ENCODE measurements at places on chromosomes 5 and 9.

DNA sequence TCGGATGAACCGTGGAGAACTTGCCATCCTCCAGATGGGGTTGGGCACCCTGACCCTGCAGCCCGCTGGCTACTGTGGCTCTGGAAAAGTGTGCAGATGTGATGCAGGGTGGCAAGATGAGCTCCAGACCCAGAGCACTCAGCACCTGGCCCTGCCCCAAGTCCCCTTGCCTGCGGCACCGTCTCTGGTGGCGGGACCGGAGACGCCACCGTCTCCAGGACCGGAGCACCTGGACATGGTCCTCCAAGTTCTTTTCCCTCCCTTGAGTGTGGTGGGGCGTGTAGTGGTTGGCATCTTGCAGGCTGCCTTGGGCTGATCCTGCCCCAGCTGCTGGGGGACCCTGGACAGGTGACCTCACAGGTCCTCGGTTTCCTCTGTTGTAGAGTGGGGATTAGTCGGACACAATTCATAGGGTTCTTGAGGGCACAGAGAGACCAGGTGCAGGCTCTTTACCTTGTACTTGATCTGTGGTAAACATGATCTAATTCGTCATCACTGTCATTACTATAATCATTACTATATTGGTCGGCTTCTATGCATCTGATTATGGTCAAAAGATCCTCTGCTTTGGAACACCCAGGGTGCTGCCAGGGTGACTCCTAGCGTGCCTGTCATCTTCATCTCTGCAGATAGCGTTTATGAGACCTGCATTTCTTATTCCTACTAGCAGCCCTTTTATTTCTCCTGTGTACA lies 83.5 kb downstream of the COL5A1 start:
- DNase-seq, result no peak

- no peak for DNase-seq
Observed at GRCh38 chr5:125487231-125487630, 740.8 kb upstream of the ZNF608 start.

GRCh38 chr5:173823721-173824567 lies 64.2 kb upstream of the CPEB4 start:
- peak; percentile 72 for DNase-seq

- no peak for DNase-seq
Observed at GRCh38 chr5:169127431-169127830, 173.5 kb downstream of the SLIT3 start.

DNA sequence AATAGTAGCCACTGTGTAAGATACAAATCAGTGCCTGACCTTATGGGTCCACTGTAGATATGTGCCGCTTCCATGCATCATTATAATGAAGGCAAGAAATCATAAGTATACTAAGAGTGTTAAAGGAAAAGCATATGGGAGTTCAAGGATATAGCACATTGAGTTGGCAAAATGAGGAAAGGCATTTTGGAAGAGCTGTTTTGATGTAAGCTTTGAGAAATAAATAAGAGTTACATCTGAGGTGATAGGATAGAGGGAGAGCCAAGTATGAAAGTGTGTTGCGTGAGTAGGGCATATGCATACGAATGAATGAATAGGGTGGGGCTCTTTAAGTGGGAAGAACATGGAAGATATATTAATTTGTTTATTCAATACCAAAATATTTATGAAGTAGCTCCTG lies 101.0 kb upstream of the DMAC1 start:
- DNase-seq, result no peak

All from T1000 (cell line).